HTR-8/SVneo (cell line): ENCODE measurements at places on chromosomes 12 and 14.

- no peak for DNase-seq
Observed at GRCh38 chr14:75476274-75476995, 45.8 kb upstream of the BATF start.

- peak; percentile 75 for DNase-seq
Observed at GRCh38 chr14:68655911-68656316, 137.0 kb downstream of the ZFP36L1 start.

GRCh38 chr12:108821407-108822397, 35.7 kb downstream of the SSH1 start:
- DNase-seq = no peak

- DNase-seq = no peak
Observed at GRCh38 chr14:53766601-53767000, 190.0 kb downstream of the BMP4 start.

DNA sequence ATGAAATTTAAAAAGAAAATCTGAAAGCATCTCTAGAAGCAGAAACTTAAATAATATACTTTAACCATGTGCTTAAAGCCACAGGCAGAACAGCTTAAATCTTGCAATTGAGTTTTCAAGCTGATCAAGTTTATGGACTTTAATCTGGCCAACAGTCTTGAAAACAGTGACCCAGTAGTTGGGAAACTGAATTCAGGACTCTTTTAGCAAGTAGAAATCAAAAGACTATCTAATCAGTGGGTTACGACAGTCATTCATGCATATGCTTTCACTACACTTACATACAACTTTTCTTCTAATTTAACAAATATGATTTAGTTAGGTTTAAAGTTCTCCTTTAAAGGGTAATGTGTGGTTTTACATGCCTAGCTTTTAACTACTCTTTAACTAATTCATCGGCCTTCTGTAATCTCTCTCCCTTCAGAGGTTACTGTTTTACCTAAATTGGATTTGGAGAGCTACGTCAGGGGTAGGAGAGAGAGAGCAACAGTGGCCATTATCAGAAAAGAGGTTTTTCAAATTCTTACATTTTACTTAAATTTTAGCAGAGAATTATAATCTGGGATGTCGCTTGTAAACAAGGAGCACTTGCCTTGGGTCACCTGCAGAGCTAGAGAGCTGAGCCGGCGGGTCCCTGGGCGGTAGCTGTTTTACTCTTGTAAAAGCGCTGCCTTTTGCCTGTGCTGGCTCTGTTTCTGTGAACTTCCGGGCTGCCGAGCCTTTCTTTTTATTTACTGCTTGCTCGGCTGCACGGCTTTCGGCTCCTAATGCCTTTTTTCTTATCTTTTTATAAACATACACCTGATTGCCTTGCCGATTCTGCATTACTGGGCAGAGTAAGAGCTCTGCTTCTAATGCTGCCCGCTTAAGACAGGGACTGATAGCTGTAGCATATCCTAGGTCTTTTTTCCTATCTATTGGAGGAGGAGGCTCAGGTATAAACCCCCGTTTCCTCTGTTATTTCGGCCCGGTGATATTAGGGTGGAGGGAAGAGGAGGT, 17.4 kb upstream of the LYZ start:
- no peak for DNase-seq

- DNase-seq = peak; percentile 49
Observed at GRCh38 chr12:114508529-114509129, 102.7 kb upstream of the TBX5 start.

GRCh38 chr12:62127516-62127915, 132.7 kb upstream of the USP15 start:
- DNase-seq = no peak

DNA sequence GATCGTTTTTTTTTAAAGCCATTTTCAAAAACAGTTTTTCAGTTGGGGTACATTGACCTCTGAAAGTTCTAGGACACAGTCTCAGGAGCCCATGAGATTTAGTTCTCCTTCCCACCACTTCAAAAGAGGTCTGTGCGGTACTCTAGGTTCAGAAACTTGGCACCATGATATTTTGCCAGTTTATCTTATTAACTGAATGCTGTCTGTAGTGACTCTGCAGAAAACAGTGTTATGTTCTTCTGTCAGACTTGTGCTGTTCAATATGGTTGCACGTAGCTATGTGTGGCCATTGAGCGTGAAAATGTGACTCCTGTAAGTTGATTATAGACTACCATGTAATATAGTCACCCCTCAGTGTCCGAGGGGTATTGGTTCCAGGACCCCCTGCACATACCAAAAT, 35.9 kb downstream of the CRADD start:
- DNase-seq = no peak

DNA sequence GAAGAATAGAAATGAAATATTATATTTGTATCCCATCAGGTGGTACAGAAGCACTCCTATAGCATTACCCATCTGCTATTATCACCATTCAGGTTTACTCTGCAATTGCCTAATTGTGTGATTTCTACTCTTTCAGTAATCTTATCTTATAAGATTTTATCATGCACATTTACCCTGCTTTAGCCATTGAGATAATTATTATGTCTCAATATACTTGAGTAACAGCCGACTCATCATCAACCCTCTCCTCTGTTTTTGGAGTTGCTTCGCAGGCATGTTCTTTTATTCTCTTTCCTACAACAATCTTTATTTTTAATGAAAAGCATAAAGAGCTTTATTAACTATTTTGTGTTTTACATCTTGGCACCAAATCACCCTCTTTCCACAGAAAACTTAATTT, 419.9 kb downstream of the LRIG3 start:
- no peak for DNase-seq

DNA sequence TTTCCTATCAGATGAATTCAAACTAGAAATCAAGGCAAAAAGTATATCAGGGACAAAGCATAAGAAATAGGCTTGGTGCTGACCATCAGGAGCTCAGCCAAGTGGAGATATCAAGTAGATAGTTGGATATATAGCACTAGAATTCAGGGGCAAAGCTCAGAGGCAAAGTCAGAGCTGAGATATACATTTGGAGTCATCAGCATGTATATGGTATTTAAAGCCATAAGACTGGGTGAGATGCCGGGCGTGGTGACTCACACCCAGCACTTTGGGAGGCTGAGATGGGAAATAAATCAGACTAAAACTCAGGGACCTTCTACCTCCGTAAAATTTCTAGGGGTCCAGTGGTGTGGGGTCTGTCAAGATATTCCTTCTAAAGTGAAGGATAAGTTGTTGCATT, 38.9 kb upstream of the LIMA1 start:
- DNase-seq = no peak

DNA sequence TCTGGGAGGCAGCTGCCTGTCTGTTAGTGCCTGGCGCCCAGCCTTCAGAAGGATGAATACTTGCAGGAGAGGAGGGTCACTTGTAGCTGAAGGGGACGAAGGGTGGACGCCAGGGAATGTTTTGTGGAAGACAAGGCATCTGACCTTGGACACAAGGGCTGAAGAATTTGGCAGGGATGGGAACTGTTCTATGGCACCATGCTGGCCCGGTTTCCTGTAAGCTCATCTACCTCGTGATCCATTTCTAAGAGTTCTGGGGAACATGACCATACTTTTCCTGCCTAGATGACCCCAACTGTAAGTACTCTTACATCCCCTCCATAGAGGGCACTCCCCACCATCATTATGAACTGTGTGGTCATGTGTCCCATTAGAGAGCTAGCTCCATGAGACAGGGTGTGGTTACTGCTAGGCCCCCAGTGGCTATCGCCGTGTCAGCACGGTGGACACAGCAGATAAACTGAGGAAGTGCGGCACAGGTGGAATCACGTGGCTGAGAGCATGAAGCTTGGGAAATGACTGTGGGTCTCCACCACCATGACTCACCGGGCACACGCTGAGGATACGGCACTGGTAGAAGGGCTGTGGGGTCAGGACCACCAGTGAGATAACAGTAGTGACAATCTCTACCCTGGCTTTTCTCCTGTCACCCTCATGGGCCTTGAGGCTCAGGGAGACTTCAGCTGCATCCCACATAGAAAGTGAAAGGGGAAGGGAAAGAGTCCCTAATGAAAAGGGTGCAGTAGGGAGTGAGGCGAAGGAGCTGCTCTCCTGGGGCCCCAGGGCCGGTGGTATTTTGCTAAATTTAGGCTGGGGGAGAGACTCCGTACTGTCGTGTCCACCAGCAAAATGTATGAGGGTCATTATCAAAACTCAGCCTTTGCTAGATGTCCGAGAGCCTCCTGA, 252.6 kb downstream of the FOXN3 start:
- DNase-seq = no peak

- DNase-seq = no peak
Observed at GRCh38 chr14:77579065-77579464, 37.4 kb downstream of the SPTLC2 start.

DNA sequence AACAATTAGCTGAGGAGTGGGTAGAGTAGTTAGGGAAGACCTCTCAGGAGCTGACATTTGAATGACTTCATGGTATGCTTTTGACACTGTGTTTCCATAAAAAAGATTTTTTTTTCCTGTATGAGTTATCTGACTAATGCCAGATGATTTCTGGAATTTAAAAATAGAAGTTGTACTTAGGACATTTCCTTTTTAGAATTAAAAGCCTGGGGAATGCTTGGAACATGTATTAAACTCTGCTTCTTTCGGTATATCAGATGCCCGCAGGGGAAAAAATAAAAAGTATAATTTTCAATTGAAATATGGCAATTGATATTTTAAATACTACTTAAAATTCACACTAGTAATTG, 41.1 kb downstream of the BRMS1L start:
- no peak for DNase-seq

- peak; percentile 34 for DNase-seq
Observed at GRCh38 chr12:2053691-2054090, 904 bp downstream of the CACNA1C start.

- no peak for DNase-seq
Observed at GRCh38 chr14:102088012-102088792, 1.4 kb upstream of the HSP90AA1 start.

- DNase-seq = no peak
Observed at GRCh38 chr12:62194616-62195015, 65.6 kb upstream of the USP15 start.

GRCh38 chr12:123085730-123086487, 65.0 kb downstream of the PITPNM2 start:
- peak; percentile 62 for DNase-seq

GRCh38 chr12:14260011-14260993, 105.2 kb upstream of the ATF7IP start:
- DNase-seq = peak; percentile 56

DNA sequence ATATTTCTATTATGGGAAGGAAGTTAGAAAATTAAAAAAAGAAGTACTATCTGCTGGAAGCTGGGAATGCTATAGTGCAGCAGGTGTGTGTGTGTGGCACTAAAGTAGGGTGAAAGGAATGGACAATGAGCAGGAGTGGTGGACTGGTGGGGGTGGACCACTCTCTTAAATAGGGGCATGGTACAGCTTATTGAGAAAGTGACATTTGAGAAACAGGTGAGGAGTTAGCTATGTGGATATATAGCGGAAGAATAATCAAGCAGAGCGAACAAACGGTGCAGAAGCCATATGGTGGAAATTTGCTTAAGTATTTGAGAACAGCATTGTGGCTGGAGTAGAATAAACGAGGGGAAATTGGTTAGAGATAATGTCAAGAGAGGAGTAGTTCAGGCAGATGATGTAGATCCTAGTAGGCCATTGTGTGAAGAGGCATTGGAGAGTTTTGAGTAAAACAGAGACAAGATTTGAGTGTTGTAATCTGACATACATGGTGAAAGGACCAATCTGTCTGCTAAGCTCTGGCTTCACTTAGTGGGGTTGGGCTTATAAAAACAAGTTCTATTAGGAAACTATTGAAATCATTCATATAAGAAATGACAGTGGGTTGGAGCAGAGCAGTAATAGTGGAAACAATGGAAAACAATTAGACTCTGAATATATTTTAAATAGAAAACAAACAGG, 149.2 kb upstream of the SYT10 start:
- DNase-seq = no peak

DNA sequence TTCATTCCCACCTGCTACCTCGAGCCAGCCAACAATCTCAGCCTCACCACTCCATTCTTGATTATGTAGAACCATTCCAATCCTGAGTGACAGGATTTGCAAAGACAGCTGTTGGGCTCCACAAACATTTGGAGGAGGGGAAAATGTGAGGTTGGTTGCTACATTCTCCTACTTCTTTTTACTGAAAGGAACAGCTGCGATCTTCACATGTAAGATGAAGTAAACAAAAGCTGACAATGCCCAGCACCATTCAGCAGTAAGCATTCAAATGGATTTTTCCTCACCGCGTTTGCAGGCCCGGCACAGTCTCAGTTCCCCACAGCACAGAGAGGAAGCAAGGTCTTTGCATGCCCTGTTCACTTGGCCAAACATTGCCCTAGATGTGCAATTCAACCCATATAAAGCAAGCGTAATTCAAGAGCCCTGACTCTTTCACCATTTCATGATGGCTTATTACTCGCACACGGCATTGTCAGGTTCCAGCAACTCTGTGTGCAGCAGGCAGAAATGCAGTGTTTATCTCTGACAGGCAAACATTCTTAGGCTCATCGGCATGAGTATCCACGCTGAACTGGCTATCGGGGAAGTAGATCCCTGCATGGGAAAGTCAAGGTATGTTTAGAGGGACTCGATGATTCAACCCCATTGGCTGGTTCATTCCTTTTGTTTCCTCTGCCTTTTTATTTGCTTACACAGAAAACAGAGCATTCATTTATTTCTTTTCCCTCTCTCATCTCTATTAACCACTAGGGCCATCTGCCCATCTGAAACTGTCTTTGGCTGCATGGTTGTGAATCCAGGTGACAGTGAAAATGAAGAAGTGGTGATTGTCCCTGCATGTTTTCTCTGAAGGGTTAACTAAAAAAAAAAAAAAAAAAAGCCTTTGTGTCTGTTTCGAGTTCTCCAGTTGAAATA, 236.1 kb upstream of the PLEKHG7 start:
- no peak for DNase-seq

- no peak for DNase-seq
Observed at GRCh38 chr14:86604561-86604960, 1074.6 kb downstream of the FLRT2 start.
